Activated CD8-positive, alpha-beta memory T cell treated with anti-CD3 and anti-CD28 coated beads for 1 hour (primary cell): ENCODE measurements at places on chromosomes 6 and 20.

- no peak for DNase-seq
These were observed 89.0 kb downstream of the TNFAIP3 start for GRCh38 chr6:137956098-137956488.

DNA sequence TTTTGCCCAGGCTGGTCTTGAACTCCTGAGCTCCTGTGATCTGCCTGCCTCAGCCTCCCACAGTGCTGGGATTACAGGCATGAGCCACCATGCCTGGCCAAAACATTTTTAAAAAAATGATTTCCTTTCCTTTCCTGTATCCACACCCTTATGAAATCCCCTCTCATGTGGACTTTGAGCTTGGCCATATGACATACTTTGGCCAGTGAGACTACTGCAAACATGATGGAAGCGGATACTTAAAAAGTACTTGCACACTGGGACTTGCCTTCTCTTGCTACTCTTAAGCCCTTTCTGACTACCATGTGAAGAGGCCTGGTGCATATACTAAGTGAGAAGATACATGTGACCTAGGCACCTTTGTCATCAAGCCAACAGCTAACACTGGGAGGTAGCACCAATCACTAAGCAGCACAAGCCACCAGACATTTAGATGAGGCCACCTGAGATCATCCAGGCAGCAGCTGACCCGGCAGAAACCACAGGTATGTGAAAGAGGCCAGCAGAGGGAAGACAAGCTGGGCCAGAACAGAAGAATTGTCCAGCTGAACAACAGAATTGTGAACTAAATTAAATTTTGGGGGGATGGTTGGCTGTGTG lies 78.5 kb upstream of the HDAC2 start:
- no peak for DNase-seq

GRCh38 chr6:45272626-45273025 lies 55.5 kb upstream of the RUNX2 start:
- no peak for DNase-seq

DNA sequence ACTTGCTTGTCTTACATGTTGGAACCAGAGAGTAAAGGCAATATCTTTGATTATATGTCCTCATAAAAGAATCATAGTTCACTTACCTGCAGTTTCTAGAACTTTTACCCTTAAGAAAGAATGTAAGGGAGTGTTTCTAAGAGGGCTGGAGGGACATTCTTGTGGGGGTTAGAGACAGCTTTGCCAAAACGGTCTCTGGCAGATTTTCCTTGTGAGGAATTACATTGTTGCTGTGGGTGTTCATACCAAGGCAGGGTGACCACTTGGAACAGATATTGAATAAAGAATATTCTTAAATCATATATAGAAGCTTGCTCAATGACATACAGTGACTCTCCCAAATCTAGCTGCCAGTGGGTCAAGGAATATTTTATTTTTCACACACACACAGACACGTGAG lies 517.6 kb upstream of the SOX4 start:
- no peak for DNase-seq

- no peak for DNase-seq
These were observed 278.3 kb upstream of the PLCB4 start for GRCh38 chr20:8790442-8791074.

- no peak for DNase-seq
These were observed 326.7 kb upstream of the NOX3 start for GRCh38 chr6:155782320-155782731.

GRCh38 chr6:15232836-15233510 lies 12.9 kb upstream of the JARID2 start:
- no peak for DNase-seq

- no peak for DNase-seq
These were observed 89.3 kb upstream of the IYD start for GRCh38 chr6:150279533-150279932.

GRCh38 chr6:122389704-122390372 lies 9.6 kb upstream of the HSF2 start:
- DNase-seq: no peak

DNA sequence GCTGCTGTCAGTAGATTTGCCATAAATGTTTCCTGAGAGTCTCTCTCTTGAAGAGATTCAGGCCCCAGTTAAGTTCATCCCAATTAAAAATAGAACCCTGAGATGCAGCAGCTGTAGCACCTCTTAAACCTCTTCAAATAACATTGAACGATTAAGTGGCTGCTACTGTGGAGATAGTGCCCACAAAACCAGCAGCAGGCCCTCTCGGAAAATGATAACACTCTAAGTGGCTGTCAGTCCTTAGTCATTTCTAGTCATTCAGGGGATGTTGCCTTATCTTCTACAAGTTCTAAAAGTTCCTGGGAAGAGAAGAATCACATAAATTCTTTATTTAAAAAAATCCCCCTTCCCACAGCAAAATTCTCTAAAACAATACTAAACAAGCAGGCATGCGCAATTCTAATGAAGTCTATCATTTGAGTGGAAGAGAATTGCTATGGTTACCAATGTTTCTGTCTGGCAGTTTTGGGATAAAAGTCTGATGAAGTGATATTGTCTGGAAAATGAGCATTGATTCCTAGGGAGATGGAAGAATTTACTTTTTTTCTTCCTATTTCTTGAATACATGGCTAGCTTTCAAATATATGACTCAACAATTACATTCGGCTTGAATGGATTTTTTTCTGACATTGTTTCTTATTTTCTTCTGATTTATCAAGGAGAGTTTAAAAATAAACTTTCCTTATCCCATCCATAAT lies 131.9 kb downstream of the TRMT11 start:
- no peak for DNase-seq

GRCh38 chr6:119800526-119800925 lies 451.0 kb upstream of the MAN1A1 start:
- no peak for DNase-seq

DNA sequence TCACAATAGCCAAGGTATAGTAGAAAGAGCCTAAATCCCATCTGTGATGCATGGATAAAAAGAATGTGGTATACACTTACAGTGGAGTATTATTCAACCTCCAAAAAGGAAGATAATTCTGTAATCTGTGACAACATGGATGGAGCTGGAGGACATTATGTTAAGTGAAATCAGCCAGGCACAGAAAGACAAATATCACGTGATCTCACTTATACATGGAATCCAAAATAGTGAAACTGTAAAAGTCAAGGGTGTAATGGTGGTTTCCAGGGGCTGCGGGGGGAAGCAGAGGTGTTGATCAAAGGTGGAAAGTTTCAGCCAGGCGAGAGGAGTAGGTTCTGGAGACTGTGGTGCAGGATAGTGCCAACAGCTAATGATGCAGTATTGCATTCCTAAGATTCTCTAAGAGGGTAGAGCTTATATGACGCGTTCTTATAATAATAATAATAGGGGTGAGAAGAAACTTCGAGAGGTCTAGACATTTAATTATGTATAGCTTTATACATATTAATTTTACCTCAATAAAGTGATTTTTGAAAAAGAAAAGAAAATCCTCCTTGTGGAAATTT lies 246.1 kb downstream of the FOXA2 start:
- no peak for DNase-seq

GRCh38 chr6:106502559-106502958 lies 126.7 kb downstream of the RTN4IP1 start:
- DNase-seq: no peak

GRCh38 chr20:37337208-37337991 lies 8.5 kb upstream of the SRC start:
- DNase-seq: no peak

DNA sequence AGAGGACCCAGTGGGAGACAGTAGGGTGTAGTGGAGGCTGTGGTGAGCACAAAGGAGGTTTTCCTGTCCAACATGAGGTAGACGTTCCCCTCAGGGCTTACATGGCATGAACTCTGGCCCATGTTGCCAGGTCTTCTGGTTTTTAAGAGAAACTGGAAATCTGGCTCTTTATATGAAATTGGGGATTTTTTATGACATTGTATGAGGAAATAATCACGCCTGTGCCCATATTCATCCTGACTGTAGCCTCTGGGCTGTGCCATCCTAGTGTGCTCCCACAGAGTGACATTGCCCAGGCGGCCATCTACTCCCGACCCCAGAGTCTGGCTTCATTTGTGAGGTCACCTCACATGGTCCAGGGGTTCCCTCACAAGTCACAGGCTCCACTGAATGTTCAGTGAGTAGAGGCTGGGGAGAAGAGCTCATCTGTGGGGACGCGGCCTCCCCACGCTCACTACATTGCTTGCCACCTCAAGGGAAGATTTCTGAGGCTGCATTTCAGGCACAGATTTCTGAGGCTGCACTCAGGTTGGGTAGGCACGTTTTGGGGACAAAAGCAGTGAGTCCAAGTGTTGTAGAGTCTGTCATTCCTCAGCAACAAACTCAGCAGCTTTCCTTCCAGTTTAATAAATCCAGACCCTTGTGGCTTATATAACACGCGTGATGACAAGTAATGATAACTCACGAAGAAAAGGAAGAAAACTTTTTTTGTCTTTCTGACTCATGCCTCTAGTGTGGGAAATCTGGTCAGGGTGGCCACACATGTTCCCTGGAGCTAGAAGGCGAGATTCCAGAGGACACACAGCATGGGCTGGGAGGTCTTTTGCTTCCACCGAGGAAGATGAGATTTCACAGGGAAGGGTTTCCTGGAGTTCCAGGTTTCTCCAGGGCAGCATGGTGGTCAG lies 41.7 kb downstream of the SLC24A3 start:
- DNase-seq: no peak

GRCh38 chr6:153872946-153873345 lies 166.1 kb upstream of the OPRM1 start:
- DNase-seq: no peak

GRCh38 chr6:20632696-20633095 lies 98.4 kb downstream of the CDKAL1 start:
- DNase-seq: no peak

DNA sequence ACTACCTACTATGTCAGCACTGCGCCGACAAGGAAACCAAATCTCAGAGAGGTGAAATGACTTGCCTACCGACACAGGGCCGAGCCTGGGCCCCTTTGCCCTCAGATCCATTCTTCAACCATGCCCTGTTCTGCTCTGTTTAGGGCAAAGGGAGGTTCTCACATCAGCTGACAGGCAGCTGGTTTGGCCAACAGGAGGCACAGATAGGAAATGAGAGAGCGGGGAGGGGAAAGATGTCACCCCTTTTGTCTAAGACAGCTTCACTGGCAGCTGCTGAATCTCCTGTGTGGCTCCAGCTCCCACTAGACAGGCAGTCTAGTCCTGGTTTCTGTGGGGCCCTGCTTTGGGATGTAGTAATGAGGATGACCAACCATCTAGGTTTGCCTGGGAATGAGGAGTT lies 158.7 kb downstream of the TMEM200A start:
- DNase-seq: no peak

DNA sequence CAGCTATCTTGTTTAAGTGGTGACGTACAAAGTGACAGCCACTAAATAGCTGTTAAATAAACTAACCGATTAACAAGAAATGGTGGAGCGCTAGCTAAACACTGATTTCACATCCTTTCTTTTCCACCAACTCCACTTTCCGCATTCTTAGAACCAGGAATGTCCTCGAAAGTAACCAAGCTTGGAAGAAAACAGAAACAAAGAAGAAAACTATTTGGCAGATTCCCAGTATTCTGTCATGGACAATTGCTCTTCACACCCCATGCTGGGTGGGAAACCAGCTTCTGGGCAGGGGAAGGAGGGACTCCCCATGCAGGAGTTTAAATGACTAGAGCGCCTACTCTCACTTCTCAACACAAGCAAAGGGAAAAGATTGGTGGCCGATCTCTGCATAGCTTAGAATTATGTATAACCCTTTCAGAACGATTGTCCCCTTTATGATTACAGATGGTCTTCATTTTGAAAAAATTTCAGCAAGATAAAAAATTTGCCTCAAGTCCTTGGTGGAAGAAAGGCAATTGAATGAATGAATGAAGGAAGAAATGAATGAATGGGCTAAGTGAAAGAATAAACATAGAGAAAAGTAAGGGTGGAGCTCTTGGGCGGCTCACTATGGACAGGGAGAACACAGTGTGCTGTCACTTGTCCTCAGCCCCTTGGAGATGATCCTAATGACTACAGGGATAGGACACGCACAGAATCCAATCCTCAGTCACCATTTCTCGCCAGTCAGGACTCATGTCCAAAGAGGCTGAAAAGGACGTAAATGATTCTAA lies 148.7 kb upstream of the NEDD9 start:
- DNase-seq: no peak

- no peak for DNase-seq
These were observed 155.2 kb downstream of the ZDHHC14 start for GRCh38 chr6:157536223-157536545.

DNA sequence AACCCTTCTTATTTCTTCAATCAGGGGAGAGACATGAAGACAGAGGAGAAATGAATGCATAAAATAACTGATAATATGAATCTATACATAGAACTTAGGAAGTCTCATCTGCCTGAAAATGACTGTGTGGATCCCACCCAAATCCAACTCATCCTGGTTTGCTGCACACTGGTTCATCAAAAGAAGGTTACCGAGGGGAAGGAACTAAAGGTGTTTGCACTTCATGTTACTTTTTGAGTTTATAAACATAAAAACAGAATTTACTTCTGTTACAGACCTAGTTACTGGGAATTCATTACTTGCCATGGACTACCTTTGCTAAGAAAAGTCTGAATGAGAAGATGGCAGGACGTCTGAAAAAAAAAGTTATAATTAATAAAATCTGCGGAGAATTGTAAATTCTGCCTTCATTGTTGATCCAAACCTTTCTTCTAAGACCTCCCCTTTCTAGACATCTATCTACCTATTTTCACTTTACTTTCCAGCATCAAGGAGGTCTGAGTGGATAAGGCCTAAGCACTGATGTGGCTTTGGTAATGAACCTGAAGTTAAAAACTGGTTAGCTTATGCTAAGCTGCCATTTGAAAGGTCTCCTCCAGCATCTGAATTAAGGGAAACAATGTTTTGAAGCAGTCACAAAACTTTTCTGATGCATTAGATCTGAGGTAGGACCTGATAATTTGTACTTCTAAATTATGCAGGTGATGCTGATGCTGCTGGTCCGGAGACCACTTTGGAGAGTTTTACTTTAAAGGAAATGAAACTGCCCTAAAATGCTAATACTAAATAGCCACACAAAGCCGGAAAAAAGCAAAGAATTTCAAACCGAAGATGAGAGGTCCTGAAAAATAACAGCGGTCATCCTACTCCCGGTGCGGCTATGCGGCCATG lies 84.0 kb downstream of the HFE start:
- DNase-seq: no peak

DNA sequence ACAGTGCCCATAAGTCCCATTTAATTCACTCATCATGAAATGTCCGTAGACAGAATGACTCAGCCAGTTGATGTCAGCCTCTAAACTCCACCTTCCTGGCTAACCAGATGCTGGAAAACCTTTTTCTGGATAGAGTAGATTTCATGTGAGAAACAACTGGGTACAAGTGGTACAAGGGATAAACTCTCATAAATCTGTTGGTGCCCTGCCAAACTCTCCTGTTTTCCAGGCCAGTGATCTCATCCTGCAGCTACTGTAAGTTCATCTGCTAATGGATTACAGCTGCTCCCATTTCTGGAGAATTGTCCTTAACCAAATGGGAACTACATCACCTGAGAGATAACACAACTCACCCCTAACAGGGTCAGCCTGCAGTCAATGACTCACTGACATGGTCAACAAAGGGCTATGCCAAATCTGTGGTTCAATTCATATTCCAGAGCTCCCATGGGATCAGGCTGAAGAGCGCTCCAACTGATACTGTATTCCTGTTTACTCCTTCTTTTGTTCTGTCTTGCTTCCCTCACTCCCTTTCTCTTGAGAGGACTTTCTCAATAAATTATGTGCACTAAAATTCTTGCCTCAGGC lies 210.1 kb upstream of the HDDC2 start:
- DNase-seq: no peak

- no peak for DNase-seq
These were observed 7.3 kb downstream of the THEMIS start for GRCh38 chr6:127893541-127893940.
